ENCODE measurements at places on chromosomes 12 and 14. TPM values are rescaled to one million over a fixed set of nuclear protein-coding genes. Genes with fewer than 3 reads are reported as not detected.

DNA sequence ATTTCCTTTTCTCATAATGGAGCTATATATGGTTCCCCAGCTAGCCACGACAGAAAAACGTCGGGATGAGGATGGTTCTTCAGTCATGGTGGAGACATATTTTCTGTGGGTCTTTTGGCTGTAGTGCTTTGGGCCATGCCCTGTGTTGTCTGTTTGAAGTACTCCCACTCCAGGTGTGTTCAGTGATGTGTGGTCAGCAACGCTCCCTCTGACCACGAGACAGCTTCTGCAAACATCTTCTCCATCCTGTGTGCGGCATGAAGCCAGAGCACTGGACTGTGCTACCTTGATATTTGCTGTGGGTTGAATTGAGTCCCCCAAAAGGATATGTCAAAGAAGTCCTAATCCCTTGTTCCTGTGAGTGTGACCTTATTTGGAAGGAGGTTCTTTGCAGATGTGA is 931.2 kb downstream of the NRXN3 start:
- H3K27me3 ChIP-seq: no peaks in the 10 kb centered on the region
- no peaks in the 10 kb centered on the region for H3K36me3 ChIP-seq
- no peaks in the 10 kb centered on the region for H3K4me1 ChIP-seq
- DNase-seq: no peak
- no peak overlapping the region for H3K4me3 ChIP-seq

DNA sequence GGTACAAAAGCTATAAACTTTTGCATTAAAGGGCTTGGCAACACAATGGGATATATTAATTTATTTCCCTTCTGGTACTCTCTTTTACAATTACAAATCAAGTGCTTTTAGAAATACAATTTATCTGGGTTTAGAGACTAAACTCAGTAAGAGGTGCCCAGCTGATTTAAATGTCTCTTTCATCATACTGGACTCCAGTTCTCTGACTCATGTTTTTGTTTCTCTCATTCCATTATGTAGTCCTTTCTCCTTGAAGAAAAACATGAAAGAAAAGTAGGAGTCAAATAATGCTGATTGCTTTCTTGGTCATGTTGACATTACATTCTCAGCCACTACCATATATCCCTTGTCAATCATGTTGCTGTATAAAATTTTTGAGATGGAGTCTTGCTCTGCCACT is 36.3 kb upstream of the CFL2 start:
- no peaks in the 10 kb centered on the region for H3K4me1 ChIP-seq
- H3K27me3 ChIP-seq: no peaks in the 10 kb centered on the region
- no peak overlapping the region for H3K4me3 ChIP-seq
- no peaks in the 10 kb centered on the region for H3K36me3 ChIP-seq

DNA sequence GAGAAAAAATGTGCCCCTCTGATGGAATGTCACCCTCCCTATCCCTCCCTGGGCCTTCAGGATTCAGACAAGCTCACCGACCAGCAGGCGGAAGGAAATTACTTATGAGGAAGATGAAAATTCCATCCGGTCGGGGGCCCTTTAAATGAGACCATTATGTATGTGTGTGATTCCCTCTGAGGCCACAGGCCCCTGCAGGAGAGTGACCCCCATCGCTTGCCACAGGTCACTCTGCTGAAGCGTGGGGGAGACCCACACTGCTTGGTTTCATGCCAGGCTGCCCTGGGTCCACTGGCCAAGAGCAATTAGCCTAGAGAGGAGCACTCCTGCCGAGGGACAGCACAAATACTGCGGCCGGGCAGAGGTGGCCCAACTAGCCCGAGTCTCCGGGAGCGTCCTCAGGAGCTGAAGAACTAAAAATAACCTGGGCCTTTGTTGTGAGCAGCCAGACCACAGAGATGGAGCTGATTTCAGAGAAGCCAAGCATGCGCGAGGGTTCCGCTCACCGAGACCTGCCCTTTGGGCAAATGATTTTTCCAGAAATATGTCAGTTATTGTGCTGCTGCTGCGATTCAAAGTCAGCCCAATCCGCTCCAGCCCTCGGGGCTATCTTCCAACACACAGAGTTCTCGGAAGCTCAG is 276.4 kb downstream of the DPF3 start:
- H3K27ac ChIP-seq: no peak overlapping the region
- no peaks in the 10 kb centered on the region for H3K27me3 ChIP-seq

- H3K27me3 ChIP-seq: no peaks in the 10 kb centered on the region
- no peaks in the 10 kb centered on the region for H3K36me3 ChIP-seq
- H3K27ac ChIP-seq: no peak overlapping the region
- no peak overlapping the region for H3K4me3 ChIP-seq
- H3K4me1 ChIP-seq: peaks cover 7% of the 10 kb centered on the region
- DNase-seq: no peak
Observed at GRCh38 chr14:94383777-94384176, 4.6 kb downstream of the SERPINA1 start.

Gene PZP
- total RNA-seq: 0.05 TPM

Gene BCL7A
- total RNA-seq: 10.0 TPM

DNA sequence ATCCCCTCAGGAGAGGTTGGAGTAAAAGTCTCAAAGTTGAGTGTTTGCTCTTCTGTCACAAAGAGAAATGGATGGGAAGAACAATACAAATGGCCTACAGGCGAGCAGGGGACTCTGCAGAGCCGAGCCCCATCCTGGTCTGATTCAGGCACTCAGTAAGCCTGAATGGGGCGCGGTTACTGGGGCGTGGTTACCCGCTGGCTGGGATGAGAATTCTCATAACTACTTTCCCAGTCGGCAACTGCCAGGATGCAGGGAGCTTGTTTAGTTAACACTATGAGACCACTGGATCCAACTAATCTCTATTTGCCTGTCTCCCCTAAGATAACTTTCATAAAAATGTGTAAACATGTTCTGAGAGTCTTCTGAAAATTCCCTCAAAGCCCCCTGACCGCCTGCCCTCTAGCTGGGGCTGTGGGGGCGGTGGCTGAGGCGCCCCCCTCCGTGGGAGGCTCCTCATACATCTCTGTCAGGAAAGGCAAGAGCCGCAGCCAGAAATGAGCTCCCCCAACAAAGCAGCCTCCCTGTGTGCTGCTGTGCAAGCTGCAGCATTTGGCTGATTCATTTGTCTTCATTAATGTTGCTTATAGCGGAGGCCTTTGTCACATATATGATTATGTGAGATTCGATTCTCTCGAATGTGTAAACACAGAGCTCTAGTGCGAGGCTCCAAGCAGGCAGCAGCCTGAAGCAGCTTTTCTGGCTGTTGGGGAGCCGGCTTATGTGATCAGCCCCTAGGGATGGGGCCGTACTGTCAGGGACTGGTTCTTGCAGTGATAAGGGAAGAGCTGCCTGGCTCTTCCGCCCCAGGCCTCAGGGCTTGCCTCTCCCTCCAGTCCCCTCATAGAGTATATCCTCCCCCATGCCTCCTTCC is 126.1 kb upstream of the ARHGAP5 start:
- no peak overlapping the region for H3K4me3 ChIP-seq
- peak; percentile 84 for DNase-seq
- H3K27ac ChIP-seq: peak overlapping the region; percentile 1
- no peaks in the 10 kb centered on the region for H3K36me3 ChIP-seq
- no peaks in the 10 kb centered on the region for H3K4me1 ChIP-seq
- no peaks in the 10 kb centered on the region for H3K27me3 ChIP-seq

- H3K4me3 ChIP-seq: no peak overlapping the region
- no peaks in the 10 kb centered on the region for H3K27me3 ChIP-seq
- no peak overlapping the region for H3K27ac ChIP-seq
- DNase-seq: no peak
- H3K36me3 ChIP-seq: no peaks in the 10 kb centered on the region
Observed at GRCh38 chr12:79873201-79873600, 61.7 kb downstream of the PPP1R12A start.

DNA sequence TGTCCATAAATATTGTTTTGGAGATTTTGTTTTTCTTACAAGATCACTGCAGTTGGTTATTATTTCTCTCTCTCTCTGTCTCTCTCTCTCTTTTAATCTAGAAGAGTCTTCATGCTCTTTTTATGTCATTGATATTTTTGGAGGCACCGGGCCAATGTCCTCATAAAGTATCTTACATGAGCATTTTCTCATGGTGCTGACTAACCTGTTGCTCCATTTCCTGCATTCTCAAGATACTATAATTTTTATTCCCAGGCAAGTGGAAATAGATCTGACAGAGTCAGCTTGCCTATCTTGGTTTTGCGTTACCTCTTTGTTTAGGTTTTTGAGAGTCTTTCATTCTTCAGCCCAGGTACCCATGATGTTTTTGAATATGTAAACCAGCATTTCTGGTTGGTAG is 938.8 kb upstream of the FBXO33 start:
- no peak overlapping the region for H3K4me3 ChIP-seq
- H3K4me1 ChIP-seq: no peaks in the 10 kb centered on the region
- H3K36me3 ChIP-seq: no peaks in the 10 kb centered on the region
- no peaks in the 10 kb centered on the region for H3K27me3 ChIP-seq

GRCh38 chr12:38585086-38585485 is 268.5 kb downstream of the ALG10B start:
- no peak for DNase-seq
- no peak overlapping the region for H3K4me3 ChIP-seq
- H3K27me3 ChIP-seq: no peaks in the 10 kb centered on the region

GRCh38 chr12:51521554-51522276 is 69.3 kb upstream of the SCN8A start:
- H3K4me1 ChIP-seq: no peaks in the 10 kb centered on the region
- no peak overlapping the region for H3K4me3 ChIP-seq
- H3K27me3 ChIP-seq: no peaks in the 10 kb centered on the region
- no peak overlapping the region for H3K27ac ChIP-seq

GRCh38 chr12:108468196-108468968 is 46.7 kb upstream of the FICD start:
- H3K4me3 ChIP-seq: no peak overlapping the region
- no peaks in the 10 kb centered on the region for H3K36me3 ChIP-seq
- H3K4me1 ChIP-seq: no peaks in the 10 kb centered on the region
- no peak overlapping the region for H3K27ac ChIP-seq
- no peaks in the 10 kb centered on the region for H3K27me3 ChIP-seq

Gene SOS2
- total RNA-seq: 43.7 TPM

- no peaks in the 10 kb centered on the region for H3K36me3 ChIP-seq
- peak; percentile 19 for DNase-seq
- H3K27ac ChIP-seq: no peak overlapping the region
- peak overlapping the region; percentile 42 for H3K4me3 ChIP-seq
- no peaks in the 10 kb centered on the region for H3K27me3 ChIP-seq
Observed at GRCh38 chr14:79278286-79278797, 933.0 kb downstream of the DIO2 start.

- no peak for DNase-seq
- no peaks in the 10 kb centered on the region for H3K4me1 ChIP-seq
- H3K27me3 ChIP-seq: no peaks in the 10 kb centered on the region
Observed at GRCh38 chr12:34299802-34300193, 277.5 kb downstream of the ALG10 start.

GRCh38 chr14:100850841-100851585 is 25.1 kb downstream of the MEG3 start:
- no peaks in the 10 kb centered on the region for H3K27me3 ChIP-seq
- no peak overlapping the region for H3K27ac ChIP-seq
- DNase-seq: peak; percentile 94

GRCh38 chr14:98494582-98494981 is 777.4 kb downstream of the BCL11B start:
- no peaks in the 10 kb centered on the region for H3K27me3 ChIP-seq
- DNase-seq: no peak

- H3K36me3 ChIP-seq: no peaks in the 10 kb centered on the region
- H3K4me3 ChIP-seq: peak overlapping the region; percentile 77
- no peaks in the 10 kb centered on the region for H3K27me3 ChIP-seq
- H3K4me1 ChIP-seq: peaks cover 2% of the 10 kb centered on the region
Observed at GRCh38 chr12:103966736-103967135, 1.1 kb downstream of the TDG start.

DNA sequence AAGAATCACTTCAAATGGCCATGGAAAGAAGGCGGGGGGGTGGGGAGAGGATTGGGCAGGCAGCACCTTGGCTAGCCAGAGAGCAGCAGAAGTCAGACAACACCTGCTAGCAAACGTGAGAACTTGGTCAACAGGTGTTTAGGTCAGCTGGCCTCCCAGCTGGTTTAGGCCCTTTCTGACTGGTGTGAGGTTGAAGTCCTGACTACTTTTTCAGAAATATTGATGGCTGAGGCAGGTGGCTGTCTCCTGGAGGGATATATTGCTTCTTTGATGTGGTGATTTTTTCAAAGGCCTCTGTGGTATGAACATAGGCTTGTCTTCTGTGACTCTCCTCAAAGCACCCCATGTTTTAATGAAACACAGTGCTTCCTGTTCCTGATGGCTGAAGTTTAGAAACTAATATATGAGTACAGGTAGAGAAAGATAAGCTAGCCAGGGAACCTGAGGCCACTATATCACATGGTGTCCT is 238.2 kb upstream of the SSTR1 start:
- no peaks in the 10 kb centered on the region for H3K4me1 ChIP-seq
- H3K27ac ChIP-seq: no peak overlapping the region
- no peaks in the 10 kb centered on the region for H3K36me3 ChIP-seq
- H3K27me3 ChIP-seq: no peaks in the 10 kb centered on the region

- H3K36me3 ChIP-seq: no peaks in the 10 kb centered on the region
- H3K27ac ChIP-seq: no peak overlapping the region
- DNase-seq: no peak
Observed at GRCh38 chr12:85002778-85003296, 33.2 kb downstream of the TSPAN19 start.

GRCh38 chr12:123834845-123835244 is 72.7 kb downstream of the DNAH10 start:
- DNase-seq: no peak
- no peaks in the 10 kb centered on the region for H3K36me3 ChIP-seq
- H3K4me3 ChIP-seq: no peak overlapping the region
- no peaks in the 10 kb centered on the region for H3K27me3 ChIP-seq
- no peak overlapping the region for H3K27ac ChIP-seq

Gene CLEC1B
- not detected for total RNA-seq

Gene RBMS2
- 16.8 TPM for total RNA-seq

GRCh38 chr14:38517426-38517825 is 261.5 kb upstream of the CLEC14A start:
- no peaks in the 10 kb centered on the region for H3K4me1 ChIP-seq
- no peaks in the 10 kb centered on the region for H3K27me3 ChIP-seq
- no peak overlapping the region for H3K27ac ChIP-seq
- no peak overlapping the region for H3K4me3 ChIP-seq
- DNase-seq: no peak
- no peaks in the 10 kb centered on the region for H3K36me3 ChIP-seq

GRCh38 chr12:61857968-61858367 is 402.2 kb upstream of the USP15 start:
- H3K36me3 ChIP-seq: no peaks in the 10 kb centered on the region
- DNase-seq: no peak
- no peaks in the 10 kb centered on the region for H3K27me3 ChIP-seq
- H3K4me1 ChIP-seq: no peaks in the 10 kb centered on the region
- H3K4me3 ChIP-seq: no peak overlapping the region
- H3K27ac ChIP-seq: no peak overlapping the region

DNA sequence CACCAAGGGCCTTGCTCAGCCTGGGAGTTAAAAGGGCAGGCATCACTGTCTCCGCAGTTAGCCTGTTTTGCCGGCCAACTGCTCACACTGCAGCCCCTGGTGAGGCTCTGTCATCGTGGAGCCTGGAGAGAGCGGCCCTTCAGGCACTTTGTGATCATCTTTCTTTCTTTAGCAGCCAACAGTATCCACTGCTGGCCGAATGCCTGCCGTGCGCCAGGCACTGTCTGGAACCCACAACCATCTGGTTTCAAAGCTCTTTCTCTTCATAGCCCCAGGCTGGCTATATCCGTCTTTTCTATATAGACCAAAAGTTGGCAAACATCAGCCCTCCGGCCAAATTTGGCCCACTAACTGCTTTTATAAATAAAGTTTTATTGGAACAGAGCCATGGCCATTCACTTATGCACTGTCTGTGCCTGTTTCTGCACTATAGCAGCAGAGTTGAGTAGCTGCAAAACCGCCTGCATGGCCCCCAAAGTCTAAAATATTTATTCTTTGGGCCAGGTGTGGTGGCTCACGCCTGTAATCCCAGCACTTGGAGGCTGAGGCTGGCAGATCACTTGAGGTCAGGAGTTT is 29.5 kb downstream of the SLC8B1 start:
- no peak overlapping the region for H3K27ac ChIP-seq
- no peak for DNase-seq
- no peak overlapping the region for H3K4me3 ChIP-seq

Measured in colonic mucosa (tissue), 4 donors.